ENCODE measurements at places on chromosomes 12 and 14. TPM values are rescaled to one million over a fixed set of nuclear protein-coding genes. Genes with fewer than 3 reads are reported as not detected.
A peak's percentile ranks its signal among the peaks of the same experiment; 100 is the strongest.

- no peak overlapping the region for H3K27ac ChIP-seq
- H3K36me3 ChIP-seq = no peaks in the 10 kb centered on the region
- H3K4me1 ChIP-seq = no peaks in the 10 kb centered on the region
- H3K27me3 ChIP-seq = no peaks in the 10 kb centered on the region
- H3K4me3 ChIP-seq = no peak overlapping the region
These were observed 54.5 kb downstream of the OSBPL8 start for GRCh38 chr12:76505050-76505449.

GRCh38 chr12:104740668-104741067 lies 217.4 kb downstream of the SLC41A2 start:
- H3K27ac ChIP-seq = no peak overlapping the region
- H3K4me1 ChIP-seq = no peaks in the 10 kb centered on the region
- H3K27me3 ChIP-seq = no peaks in the 10 kb centered on the region
- DNase-seq = no peak
- H3K36me3 ChIP-seq = no peaks in the 10 kb centered on the region

GRCh38 chr12:65584016-65584415 lies 240.3 kb upstream of the HMGA2 start:
- no peak for DNase-seq
- H3K4me3 ChIP-seq = no peak overlapping the region
- peaks cover 7% of the 10 kb centered on the region for H3K4me1 ChIP-seq
- no peak overlapping the region for H3K27ac ChIP-seq
- no peaks in the 10 kb centered on the region for H3K27me3 ChIP-seq

DNA sequence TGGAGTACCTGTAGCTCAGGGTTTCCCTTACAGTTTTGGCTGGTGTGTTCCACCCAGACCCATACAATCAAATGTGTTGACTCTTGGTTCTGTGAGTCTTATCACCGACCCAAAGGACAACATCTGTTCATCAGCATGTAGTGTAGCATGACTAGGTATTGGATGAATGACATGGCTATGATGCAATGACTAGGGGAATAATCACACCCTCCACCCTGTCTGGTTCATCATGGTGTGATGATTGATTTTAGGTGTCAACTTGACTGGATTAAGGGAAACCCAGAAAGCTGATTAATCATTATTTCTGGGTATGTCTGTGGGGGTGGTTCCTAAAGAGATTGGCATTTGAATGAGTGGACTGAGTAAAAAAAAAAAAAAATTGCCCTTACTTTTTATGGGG lies 311.3 kb downstream of the DPF3 start:
- H3K27ac ChIP-seq = no peak overlapping the region
- H3K36me3 ChIP-seq = no peaks in the 10 kb centered on the region
- H3K4me3 ChIP-seq = no peak overlapping the region
- peaks cover 29% of the 10 kb centered on the region for H3K27me3 ChIP-seq
- DNase-seq = no peak

- no peaks in the 10 kb centered on the region for H3K27me3 ChIP-seq
- H3K4me1 ChIP-seq = peaks cover 9% of the 10 kb centered on the region
- DNase-seq = no peak
- H3K36me3 ChIP-seq = no peaks in the 10 kb centered on the region
- H3K4me3 ChIP-seq = no peak overlapping the region
- no peak overlapping the region for H3K27ac ChIP-seq
These were observed 206.1 kb downstream of the SLC41A2 start for GRCh38 chr12:104752016-104752415.

GRCh38 chr12:3670083-3670620 lies 82.8 kb downstream of the CRACR2A start:
- no peak overlapping the region for H3K4me3 ChIP-seq
- no peaks in the 10 kb centered on the region for H3K4me1 ChIP-seq
- H3K27me3 ChIP-seq = no peaks in the 10 kb centered on the region
- DNase-seq = no peak
- no peak overlapping the region for H3K27ac ChIP-seq

DNA sequence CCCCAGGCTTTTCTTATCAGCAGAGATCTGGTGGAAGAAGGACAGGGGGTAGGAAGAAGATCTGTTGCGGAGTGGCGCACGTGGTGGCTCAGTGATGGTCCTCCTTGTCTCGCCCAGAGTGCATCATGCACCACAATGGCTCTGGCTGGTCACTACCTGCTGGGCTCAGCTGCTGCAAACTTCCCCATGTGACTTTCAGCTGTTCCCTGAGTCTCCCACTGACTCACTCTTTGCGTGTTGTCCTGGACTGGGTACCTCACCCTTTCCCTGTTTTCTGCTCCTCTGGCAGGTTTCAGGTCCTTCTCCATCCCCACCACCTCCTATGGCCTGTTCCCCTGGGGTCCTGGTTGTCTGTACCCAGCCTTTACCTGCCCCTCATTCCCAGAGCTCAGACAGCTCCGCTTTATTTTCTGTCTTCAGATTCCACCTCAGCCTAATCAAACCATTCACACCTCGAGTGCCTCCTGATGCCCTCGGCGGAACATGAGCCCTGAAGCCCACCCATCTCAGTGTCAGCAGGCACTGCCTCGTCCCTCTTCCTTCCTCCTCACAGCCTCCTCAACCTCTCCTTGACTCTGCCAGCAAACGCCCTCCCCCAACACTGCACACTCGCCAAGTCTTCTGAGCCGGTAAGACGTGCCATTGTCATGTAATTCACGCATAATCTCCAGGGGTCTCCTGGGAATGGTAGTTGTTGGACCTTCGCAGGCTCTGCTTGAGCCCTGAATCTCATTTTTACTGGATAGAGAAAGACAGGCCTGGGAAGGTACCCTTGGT lies 1.8 kb downstream of the C1R start:
- no peak overlapping the region for H3K4me3 ChIP-seq
- no peak for DNase-seq
- H3K27me3 ChIP-seq = 0 out of 2 replicates have a peak, but pooled peaks cover 4% of the 10 kb centered on the region
- H3K36me3 ChIP-seq = no peaks in the 10 kb centered on the region
- no peak overlapping the region for H3K27ac ChIP-seq

- H3K36me3 ChIP-seq = no peaks in the 10 kb centered on the region
- H3K4me1 ChIP-seq = no peaks in the 10 kb centered on the region
- H3K27me3 ChIP-seq = no peaks in the 10 kb centered on the region
- H3K4me3 ChIP-seq = no peak overlapping the region
- no peak overlapping the region for H3K27ac ChIP-seq
These were observed 104.2 kb upstream of the LGR5 start for GRCh38 chr12:71335151-71335962.

- H3K27me3 ChIP-seq = no peaks in the 10 kb centered on the region
- H3K36me3 ChIP-seq = no peaks in the 10 kb centered on the region
- no peak overlapping the region for H3K27ac ChIP-seq
- peaks cover 25% of the 10 kb centered on the region for H3K4me1 ChIP-seq
- H3K4me3 ChIP-seq = peak overlapping the region; percentile 30
These were observed 4.5 kb downstream of the HOXC10 start for GRCh38 chr12:53989227-53990113.

DNA sequence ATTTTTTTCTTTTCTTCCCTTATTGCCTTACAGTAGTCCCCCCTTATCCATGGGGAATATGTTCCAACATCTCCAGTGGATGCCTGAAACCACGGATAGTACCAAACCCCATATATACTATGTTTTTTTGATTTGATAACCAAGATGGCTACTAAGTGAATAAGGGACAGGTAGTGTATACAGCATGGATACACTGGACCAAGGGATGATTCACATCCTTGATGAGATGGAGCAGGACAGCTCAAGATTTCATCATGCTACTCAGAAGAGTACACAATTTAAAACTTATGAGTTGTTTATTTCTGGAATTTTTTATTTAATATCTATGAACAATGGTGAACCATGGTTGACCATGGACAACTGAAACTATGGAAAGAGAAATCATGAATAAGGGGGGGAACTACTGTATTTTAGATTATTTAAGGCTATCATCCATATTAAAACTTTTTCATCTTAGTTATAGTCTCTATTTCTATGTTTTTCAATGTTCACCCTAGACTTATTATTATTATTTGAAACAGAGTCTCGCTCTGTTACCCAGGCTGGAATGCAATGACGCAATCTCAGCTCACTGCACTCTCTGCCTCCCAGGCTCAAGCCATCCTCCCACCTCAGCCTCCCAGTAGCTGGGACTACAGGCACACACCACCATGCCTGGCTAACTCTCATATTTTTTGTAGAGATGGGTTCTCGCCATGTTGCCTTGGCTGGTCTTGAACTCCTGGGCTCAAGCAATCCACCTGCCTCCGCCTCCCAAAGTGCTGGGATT lies 188.0 kb upstream of the PELI2 start:
- DNase-seq = no peak
- H3K36me3 ChIP-seq = no peaks in the 10 kb centered on the region
- H3K4me3 ChIP-seq = no peak overlapping the region
- no peaks in the 10 kb centered on the region for H3K4me1 ChIP-seq
- no peak overlapping the region for H3K27ac ChIP-seq

- no peaks in the 10 kb centered on the region for H3K36me3 ChIP-seq
- no peak overlapping the region for H3K27ac ChIP-seq
- no peaks in the 10 kb centered on the region for H3K27me3 ChIP-seq
- DNase-seq = no peak
These were observed 154.4 kb downstream of the FUT8 start for GRCh38 chr14:65566820-65567522.

DNA sequence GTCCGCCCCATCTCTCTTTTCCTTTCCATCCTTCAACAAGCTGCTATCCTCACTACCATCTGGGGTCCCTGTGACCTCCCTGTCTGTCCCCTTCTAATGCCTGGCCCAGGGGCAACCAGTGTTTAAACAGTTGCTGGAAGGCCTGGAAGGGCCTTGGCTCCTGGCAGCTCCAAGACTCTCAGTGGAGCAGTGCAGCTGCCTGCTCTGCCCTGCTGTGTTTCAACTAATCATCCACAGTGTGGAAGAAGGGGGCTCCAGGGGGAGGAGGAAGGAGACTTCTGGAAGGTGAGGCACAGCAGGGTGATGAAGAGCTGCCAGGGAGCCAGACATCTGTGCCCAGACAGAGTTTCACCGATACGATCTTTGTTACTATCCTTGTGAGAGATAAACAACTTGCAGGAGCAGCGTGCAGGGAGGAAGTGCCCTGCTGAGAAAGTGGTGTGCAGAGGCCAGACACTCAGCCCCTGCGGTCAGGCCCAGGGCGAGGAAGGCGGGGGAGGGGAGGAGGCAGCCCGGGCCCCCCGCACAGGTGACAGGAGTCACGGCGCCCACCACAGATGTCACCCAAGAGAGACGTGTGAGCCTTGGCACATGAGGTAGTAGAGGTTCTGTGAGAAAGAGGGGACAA lies 1061.8 kb downstream of the BCL11B start:
- H3K4me1 ChIP-seq = no peaks in the 10 kb centered on the region
- H3K27me3 ChIP-seq = no peaks in the 10 kb centered on the region
- no peak overlapping the region for H3K27ac ChIP-seq
- no peak for DNase-seq

- no peaks in the 10 kb centered on the region for H3K36me3 ChIP-seq
- peak overlapping the region; percentile 42 for H3K4me3 ChIP-seq
- DNase-seq = peak; percentile 84
- peak overlapping the region; percentile 88 for H3K27ac ChIP-seq
- no peaks in the 10 kb centered on the region for H3K27me3 ChIP-seq
These were observed 18.5 kb upstream of the GPRC5A start for GRCh38 chr12:12872934-12873275.

DNA sequence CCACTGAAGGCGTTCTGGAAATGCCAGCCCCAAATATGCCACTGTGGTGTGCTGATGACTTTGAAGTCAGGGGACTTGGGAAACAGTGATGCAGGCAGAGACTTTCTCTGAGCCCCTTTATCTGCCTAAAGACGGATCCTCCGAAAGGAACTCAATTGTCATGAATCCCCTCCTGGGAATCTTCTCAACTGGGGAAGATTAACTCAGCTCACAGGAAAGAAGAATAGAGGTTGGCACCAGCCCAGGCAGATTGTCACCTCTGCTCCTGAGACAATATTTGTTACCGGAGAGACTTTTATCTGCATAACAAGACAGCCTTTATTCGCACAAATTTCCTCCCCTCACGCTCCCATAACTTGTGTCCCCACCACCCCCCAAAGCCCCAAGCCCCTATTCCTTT lies 414.4 kb downstream of the FUT8 start:
- DNase-seq = no peak
- no peak overlapping the region for H3K4me3 ChIP-seq
- H3K27me3 ChIP-seq = peaks cover 22% of the 10 kb centered on the region

- H3K27ac ChIP-seq = no peak overlapping the region
- no peak overlapping the region for H3K4me3 ChIP-seq
- no peak for DNase-seq
- H3K36me3 ChIP-seq = no peaks in the 10 kb centered on the region
- peaks cover 21% of the 10 kb centered on the region for H3K4me1 ChIP-seq
- no peaks in the 10 kb centered on the region for H3K27me3 ChIP-seq
These were observed 2.6 kb upstream of the CAPRIN2 start for GRCh38 chr12:30757316-30757715.

DNA sequence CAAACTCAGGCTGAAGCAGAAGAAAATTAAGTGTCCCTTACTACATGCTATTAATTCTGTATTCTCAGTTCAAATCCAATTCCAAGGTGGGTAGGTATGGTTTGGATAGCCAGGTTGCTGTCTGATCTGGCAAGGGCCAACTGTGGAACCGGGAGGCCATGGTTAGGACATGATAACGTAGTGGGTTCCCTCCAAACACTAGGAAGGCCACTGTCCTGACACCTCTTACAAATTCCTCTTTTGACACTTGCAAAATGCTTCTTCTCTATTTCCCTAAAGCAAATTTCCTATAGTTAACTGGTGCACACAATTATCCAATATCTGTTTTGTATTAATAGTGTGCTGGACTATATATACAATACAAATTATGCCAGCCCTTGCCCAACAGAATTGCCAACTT lies 70.8 kb downstream of the RNF34 start:
- no peak overlapping the region for H3K4me3 ChIP-seq
- no peaks in the 10 kb centered on the region for H3K27me3 ChIP-seq
- H3K27ac ChIP-seq = no peak overlapping the region
- no peaks in the 10 kb centered on the region for H3K36me3 ChIP-seq
- H3K4me1 ChIP-seq = peaks cover 35% of the 10 kb centered on the region

DNA sequence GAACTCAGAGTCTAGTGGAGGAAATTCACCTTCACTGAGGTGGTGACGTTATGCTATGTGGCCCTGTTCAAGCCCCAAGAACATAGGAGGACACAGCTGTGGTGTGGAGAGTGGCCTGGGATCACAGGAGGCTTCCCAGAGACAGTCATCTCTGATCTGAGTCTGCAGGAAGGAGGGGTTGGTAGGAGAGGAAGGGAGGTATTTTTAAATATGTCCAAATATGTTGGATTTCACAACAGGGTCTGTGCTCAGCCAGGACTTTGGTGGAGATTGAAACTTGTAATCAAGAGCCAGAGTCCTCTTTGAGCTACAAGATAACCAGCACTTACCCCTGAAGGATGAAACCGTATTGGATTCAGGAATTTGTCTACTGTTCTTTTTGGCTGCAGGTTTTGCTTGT lies 26.4 kb upstream of the MED13L start:
- no peak overlapping the region for H3K4me3 ChIP-seq
- no peak for DNase-seq
- H3K4me1 ChIP-seq = peaks cover 6% of the 10 kb centered on the region
- H3K36me3 ChIP-seq = no peaks in the 10 kb centered on the region
- H3K27me3 ChIP-seq = no peaks in the 10 kb centered on the region

Gene EML1
- 7.4 TPM for total RNA-seq

Gene HNF1A
- not detected for total RNA-seq

Gene POP5
- total RNA-seq = 66.9 TPM

Gene CCDC60
- not detected for total RNA-seq

Gene FBRSL1
- total RNA-seq = 124 TPM

Gene GDF3
- not detected for total RNA-seq

Gene NDRG2
- 18.9 TPM for total RNA-seq

Gene IAPP
- total RNA-seq = not detected

Gene RNASE1
- total RNA-seq = 3.3 TPM

Gene TAS2R30
- 1.5 TPM for total RNA-seq

Gene NUAK1
- 7.4 TPM for total RNA-seq

Gene NFATC4
- total RNA-seq = 7.6 TPM
